ENCODE measurements at places on chromosomes 11 and 22. TPM values are rescaled to one million over a fixed set of nuclear protein-coding genes. Genes with fewer than 3 reads are reported as not detected.

The OR5T3 gene
- not detected for total RNA-seq

The RAG2 gene
- total RNA-seq = 0.10 TPM

The SEPTIN3 gene
- 3.9 TPM for total RNA-seq

The TRIM51 gene
- not detected for total RNA-seq

The MRPL21 gene
- 94.9 TPM for total RNA-seq

The UPK2 gene
- total RNA-seq = 0.92 TPM

The STIP1 gene
- total RNA-seq = 344 TPM

The MDK gene
- total RNA-seq = 252 TPM
